Activated T-helper 1 cell treated with anti-CD3 and anti-CD28 coated beads, Interleukin-12 subunit alpha, Interleukin-12 subunit beta, Interleukin-2, Interleukin-4 antibody, amounts not matched to agents 30 ng/mL and 10 ng/mL and 1 ng/mL, durations not matched to agents 14 hours and 24 hours and 36 hours (primary cell): ENCODE measurements at places on chromosomes 12 and 14. TPM values are rescaled to one million over a fixed set of nuclear protein-coding genes. Genes with fewer than 3 reads are reported as not detected.

Gene CFAP54
- 0.17 and 0.34 TPM in 2 replicates for total RNA-seq

Gene DTX1
- 0.29 TPM in 2 replicates for total RNA-seq

GRCh38 chr12:31278424-31278823 lies 47.5 kb downstream of the SINHCAF start:
- no peaks in the 10 kb centered on the region for H3K27me3 ChIP-seq
- H3K4me3 ChIP-seq: no peak overlapping the region
- H3K4me1 ChIP-seq: no peaks in the 10 kb centered on the region
- H3K27ac ChIP-seq: no peak overlapping the region
- DNase-seq: no peak
- peaks cover 37% of the 10 kb centered on the region for H3K36me3 ChIP-seq

DNA sequence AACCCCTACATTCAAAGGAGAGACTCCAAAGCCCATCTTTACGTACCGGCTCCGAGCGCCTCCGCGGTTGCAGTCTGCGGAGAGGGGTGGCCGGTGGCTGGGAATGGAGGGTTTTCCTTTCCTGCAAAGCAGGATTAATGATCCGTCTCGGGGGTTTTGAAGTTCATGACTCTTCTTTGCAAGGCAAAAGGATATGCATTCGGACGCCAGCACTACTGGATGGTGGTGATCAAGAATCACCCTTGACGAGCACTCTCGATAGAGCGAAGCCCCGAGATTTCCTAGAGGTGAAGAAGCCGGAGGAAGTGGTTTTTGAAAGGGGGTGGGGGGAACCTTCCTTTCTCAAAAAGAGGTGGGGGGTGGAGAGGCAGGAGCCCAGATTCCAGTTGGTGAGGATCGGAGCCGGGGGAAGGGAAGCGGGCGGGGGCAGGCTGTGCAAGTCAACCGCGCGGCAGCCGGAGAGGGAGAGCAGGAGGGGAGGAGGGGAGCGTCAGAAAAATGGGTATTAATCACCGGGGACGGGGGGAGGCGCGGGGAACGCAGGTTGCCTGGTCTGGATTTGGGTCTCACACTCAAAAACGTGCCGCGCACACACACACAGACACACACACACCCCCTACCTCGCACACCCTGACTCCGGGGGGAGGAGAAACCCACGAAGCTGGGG lies at the start of gene GRIN2B:
Gene GRIN2B, minus strand, starts transcription at position 307 of the 667 bp plus-strand sequence. CDS start 115,394 bp downstream, outside the sequence.
- H3K36me3 ChIP-seq: peaks cover 3% of the 10 kb centered on the region
- peaks cover 40% of the 10 kb centered on the region for H3K27me3 ChIP-seq
- no peak within 1 kb of the TSS for H3K27ac ChIP-seq

GRCh38 chr12:24232531-24232930 lies 283.1 kb upstream of the SOX5 start:
- no peaks in the 10 kb centered on the region for H3K36me3 ChIP-seq
- no peak for DNase-seq
- H3K27me3 ChIP-seq: no peaks in the 10 kb centered on the region
- H3K27ac ChIP-seq: no peak overlapping the region
- no peaks in the 10 kb centered on the region for H3K4me1 ChIP-seq

GRCh38 chr12:119181944-119182343 lies 3.2 kb downstream of the HSPB8 start:
- H3K27me3 ChIP-seq: no peaks in the 10 kb centered on the region
- H3K4me3 ChIP-seq: no peak overlapping the region
- no peaks in the 10 kb centered on the region for H3K4me1 ChIP-seq
- H3K27ac ChIP-seq: no peak overlapping the region
